SK-N-SH treated with all-trans-retinoic acid at 6 μM for 48 hours (cell line): ENCODE measurements at places on chromosomes 5 and 9.
A peak's percentile ranks its signal among the peaks of the same experiment; 100 is the strongest.

GRCh38 chr5:140402258-140403074, 833 bp downstream of the ANKHD1 start:
- ATAC-seq: peak; percentile 9

DNA sequence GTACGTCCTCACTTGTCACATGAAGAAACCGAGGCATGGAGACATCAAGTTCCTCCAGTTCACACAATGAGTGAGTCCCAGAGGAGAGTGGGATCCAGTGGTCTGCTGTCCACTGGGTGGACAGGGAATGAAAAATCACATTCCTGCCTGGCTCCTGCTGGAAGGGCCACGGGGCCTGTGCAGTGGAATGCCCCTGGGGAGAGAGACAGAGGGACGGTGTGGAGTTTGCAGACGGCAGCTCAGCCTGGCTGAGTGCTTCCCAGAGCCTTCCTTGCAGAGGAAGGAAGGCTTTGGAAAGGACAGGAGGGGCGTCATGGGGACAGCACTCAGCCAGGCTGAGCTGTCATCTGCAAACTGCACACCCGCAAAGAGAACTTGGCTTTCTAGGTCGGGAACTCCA, 74.7 kb downstream of the COL27A1 start:
- ATAC-seq: no peak

DNA sequence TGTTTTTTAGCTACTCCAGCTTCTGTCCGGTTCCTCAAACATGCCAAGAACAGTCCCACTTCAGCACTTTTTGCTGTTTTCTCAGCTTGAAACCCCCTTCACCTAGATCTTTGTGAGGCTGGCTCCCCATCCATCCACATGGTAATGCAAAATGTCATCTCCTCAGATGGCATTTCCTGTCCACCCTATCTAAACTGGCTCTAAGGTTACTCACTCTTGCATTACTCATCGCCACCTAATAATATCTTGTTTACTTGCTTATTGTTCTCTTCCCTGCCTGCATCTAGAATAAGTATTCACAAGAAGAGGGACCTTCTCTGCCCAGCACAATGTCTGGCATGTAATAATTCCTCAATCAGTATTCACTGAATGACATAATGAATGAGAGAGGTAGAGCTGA, 220.1 kb downstream of the FAM114A2 start:
- ATAC-seq: peak; percentile 59

DNA sequence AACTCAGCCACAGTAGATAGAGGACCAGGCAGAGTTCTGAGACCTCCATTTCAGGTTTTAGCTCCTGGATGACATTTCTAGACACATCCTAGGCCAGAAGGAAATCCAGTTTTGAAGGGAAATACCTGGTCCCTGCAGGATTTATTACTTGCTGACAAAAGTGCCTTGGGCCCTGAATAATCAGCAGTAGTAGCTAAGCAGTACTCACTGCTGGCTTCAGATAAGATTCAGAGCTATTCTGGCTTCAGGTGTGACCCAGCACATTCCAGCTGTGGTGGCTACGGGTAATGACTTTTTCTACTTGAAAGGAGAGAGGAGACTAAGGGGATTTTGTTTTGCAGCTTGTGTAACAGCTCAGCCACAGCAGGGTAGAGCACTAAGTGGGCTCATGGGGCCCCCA, 34.0 kb downstream of the NDUFAF2 start:
- ATAC-seq: no peak

DNA sequence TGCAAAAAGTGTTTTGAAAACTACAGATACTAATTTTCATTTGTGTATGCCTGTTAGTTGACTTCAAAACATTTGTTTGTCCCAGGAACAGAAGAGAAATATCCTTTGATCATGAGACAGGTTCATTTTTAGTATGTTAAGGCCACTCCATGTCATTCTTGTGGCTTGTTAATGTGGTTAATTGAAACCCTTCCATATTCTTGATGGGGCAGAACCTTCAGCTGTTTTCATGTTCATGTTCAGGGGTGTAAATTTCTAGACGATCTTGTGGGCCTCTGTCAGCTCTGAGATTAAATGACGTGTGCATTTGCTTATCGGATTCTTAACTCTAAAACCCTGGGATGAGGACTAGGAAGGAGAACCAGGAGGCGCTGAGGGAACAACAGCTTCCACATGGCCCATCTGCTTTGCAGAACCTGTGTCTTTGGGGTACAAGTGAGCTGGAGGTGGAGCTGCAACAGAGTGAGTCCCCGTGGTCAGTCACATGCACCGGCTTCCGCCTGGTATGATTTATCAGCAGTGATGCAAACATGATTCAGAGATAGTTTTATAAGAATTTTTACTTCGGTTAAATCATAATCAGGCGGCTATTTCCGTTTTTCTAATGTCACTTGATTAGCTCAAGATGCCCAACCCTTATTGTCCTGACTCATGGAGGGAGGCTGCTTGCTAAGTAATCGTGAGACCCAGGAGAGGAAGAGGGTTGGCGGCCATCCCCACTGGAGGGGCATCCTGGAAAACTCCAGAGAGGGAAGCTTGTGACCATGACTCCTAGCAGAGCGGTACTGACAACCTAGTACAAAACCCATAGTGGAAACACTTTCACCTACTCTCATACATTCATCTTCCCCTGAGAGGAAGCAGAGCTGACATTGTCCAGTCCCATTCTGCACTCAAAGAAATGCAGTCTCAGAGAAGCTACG, 138.4 kb downstream of the C9orf152 start:
- ATAC-seq: peak; percentile 79

DNA sequence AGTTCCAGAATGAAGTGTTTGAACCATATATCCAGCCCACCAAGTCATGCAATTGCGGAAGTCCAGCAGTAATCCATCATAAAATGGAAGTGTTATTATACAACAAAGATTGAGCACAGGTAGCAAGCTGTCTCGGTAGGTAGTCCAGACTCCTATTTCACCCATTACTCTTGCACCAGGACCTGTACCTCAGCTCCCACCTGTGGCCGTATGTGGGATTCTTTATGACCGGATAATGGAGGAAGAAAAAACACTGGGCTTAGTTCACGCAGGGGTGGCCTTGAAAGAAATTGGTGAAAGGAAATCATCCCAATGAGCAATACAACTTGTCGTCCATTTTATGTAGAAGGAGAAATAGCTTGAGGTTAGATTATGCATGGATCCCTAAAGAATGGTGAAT, 216.3 kb downstream of the ESM1 start:
- ATAC-seq: no peak

DNA sequence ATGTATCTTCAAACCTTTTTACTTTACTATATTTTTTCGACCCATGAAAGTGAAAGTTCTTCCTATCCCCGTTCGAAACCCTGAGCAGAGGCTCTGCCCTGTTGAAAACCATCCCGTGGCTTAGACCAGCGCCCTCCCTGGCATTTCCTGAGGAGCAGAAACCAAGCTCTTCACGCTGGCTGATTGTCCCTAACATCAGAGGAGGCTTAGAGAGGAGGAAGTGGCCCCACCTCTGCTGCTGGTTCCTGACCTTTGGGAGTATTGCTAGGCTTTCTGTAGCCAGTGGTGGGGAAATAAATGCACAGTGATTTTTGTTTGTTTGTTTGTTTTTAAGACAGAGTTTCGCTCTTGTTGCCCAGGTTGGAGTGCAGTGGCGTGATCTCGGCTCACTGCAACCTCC, 4.2 kb upstream of the PTGES start:
- no peak for ATAC-seq

GRCh38 chr9:121179930-121180681, 21.6 kb downstream of the RAB14 start:
- no peak for ATAC-seq

DNA sequence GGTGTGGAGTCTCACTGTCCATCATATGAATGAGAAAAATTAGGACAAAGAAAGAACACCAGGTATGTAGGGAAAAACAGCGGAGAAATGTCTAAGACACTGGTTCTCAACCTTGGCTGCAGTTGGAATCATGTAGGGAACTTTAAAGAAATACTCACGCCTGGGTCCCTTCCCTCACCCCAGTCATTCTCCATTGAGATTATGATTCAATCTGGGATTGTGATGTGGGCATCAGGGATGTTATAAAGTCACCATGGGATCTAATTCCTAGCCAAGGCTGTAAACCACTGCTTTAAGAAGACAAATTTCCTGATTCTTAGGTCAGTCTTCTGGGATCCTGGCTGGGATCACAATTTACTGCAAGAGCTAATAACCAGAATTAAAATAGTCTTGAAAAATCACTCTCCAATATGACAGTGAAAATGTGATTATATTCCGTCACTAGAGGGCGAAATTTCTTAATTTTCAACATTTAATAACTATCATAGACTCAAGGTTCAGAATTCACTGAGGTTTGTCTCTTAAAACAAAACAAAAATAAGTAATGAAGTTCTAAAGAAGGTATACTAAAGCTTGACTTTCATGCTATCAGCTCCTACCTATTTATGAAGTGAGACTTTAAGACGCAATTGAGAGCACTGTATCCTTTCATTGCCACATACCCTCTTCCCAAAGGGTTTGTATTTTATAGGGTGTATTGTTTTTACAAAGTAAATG, 60.5 kb downstream of the GLDC start:
- ATAC-seq: peak; percentile 82

GRCh38 chr5:74889523-74890105, 23.4 kb upstream of the FAM169A start:
- ATAC-seq: no peak
